ENCODE measurements at places on chromosomes 16 and 17.

DNA sequence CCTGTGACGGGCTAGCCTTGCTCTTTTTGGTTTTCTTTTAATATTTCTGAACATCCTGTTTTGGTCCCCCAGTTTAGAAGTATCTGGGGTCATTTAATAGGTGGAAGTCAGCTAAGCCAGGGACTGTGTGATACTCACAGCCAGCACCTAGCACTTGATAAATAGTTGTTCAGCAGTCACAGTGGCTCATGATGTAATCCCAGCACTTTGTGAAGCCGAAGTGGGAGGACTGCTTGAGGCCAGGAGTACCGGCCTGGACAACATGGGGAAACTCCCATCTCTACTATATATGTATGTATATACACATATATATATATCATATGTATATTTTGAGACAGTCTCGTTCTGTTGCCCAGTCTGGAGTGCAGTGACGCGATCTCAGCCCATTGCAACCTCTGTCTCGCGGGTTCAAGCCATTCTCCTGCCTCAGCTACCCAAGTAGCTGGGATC lies 1.8 kb upstream of the ZNRF1 start:
- no peak for DNase-seq

DNA sequence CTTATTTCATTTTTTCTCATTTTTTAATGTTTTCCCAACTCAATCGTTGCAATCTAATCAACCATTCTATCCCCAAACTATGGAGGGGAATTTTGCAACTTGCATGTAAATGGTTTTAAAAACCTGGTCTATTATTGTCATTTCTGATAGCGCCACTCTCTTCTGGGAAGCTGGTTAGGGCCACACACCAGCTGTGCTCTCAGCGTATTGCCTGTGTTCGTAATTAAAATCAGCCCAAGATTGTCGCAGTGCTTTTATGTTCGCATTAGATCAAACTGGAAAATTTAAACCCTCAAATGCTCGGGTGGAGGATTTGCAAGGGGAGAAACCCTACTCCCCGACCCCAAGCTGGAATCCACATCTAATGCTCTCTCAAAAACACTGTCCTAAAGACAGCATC lies 123.5 kb upstream of the CACNG5 start:
- DNase-seq: no peak

- DNase-seq: no peak
These were observed 57.8 kb downstream of the NEUROD2 start for GRCh38 chr17:39549747-39550573.

DNA sequence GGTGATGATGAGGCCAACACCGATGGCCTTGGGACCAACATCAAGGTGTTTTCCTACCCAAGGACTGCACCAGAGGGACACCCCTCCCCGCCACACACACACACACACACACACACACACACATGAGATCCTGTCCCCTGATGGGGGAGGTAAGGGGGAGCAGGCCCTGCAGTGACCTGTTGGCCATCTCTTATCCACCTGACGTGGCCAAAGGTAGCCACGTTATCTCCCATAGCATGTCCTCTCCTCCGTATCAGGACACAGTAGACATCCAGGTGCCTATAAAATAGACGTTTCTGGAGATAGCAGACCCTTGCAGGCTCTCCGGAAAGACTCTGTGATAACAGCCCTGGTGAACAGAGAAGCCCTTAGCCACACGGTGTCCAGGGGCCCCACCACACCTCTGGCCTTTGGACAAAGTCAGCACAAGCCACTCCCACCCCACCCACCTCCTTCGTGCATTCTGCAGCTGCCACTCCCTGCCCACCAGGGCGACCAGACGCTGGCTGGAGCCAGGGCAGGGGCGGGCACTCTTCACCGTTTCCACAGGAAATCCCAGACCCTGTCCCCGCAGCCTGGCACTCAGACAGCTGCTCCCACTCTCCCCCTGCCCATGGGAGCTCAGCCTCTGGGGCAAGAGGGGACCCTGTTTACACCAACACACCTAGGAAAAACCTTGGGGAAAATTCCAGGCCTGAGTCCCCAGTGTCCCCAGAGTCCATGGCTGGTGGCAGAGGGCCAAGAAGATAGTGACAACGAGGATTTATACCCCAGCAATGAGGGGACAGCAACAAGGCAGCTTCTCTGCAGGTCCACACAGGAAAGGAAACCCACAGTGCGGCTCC lies 15.4 kb upstream of the ENPP7 start:
- DNase-seq: no peak

- no peak for DNase-seq
These were observed 64.1 kb downstream of the NF1 start for GRCh38 chr17:31158746-31159377.

GRCh38 chr17:54795046-54795445 lies 105.6 kb upstream of the TOM1L1 start:
- no peak for DNase-seq

- no peak for DNase-seq
These were observed 69.1 kb downstream of the PRKCA start for GRCh38 chr17:66371561-66371960.

- DNase-seq: no peak
These were observed 17.0 kb downstream of the VAT1L start for GRCh38 chr16:77805398-77805797.

DNA sequence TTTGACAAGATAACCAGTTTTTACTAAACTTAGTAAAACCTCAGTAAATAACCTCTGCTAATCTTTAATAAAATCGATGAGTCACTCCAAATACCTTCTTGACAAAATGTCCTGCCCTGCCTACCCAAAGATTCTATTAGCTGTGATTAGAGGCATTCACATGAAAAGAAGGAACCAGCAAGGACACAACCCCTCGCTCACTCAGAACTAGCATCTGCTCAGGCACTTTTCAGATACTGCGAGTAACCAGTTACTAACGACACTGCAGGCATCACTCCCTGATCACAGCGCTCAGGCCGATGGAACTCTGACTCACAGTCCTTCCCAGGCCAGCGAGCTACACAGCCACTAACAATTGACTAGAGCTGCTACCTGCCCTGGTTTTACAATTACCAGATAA lies 24.3 kb downstream of the PELP1 start:
- no peak for DNase-seq

DNA sequence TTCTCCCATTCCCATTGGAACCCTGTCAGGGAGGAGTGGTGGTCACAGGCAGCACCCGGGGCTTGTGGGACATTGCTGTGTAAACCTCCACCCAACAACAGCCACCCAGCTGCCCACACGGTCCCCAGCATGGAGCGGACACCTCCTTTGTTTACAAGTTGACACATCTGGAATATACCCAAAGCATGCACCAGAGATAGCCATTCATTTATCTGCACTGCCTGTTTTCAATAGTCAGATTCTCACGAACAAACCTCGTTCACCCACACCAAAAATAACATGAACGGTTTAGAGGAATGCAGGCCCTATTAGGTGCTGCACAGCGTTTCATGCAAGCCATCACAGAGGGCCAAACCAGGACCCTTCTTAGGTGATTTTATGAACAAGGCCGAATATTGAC lies 244.8 kb downstream of the FOXL1 start:
- no peak for DNase-seq

DNA sequence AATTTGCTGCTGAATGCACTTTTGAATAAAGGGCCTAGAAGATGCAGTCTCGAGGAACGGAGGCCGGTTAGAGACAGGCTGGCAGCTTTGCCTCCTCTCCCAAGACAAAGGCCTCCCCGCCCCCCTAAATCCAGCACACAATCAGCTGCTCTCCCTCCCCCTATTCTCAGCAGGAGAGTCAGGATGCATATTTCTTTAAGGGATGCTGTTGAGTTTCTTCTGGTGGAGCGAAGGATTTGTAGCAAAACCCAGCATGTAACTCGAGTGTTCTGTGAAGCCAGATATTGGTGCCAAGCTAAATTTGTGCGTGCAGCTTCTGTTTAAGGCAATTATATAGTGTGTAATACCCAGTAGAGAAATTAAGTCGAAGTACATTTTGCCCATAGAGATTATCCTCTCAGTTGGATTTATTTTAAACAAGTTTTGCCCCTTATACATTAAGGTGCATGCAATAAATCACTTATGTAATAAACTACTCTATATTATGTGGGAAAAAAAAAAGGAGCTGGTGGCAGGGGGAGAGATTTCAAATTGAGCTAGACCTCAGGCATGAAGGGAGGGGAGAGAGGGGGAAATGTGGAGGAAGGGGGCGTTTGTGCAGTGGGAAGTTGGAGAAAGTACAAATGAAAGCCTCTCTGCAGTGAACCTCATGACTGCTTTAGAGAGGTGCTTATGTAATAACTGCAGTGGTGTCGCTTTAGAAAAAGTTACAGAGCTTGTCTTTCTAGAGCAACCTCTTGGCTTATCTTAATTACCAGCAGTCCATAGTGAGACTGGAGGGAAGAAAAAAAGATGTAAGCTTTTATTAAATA lies 599.2 kb downstream of the MAF start:
- DNase-seq: no peak

DNA sequence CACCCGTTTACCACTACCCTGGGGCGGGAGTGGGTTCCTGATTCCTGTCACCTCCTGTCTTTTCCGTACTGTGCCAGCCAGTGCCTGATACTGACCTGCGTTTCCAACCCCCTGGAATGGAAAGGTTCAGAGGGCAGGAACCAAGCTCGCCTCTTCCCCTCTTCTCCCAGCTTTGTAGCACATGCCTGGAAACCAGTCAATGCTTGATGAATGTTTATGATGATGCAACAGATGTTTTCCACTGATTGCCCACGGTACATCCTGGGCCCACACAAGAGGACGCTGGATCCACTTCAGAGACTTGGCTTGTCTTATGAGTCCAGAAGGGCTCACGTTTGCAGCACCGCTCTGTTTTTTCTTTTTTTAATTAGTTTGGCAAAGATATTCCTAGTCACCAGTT lies 262.0 kb downstream of the CPPED1 start:
- no peak for DNase-seq

GRCh38 chr17:71505200-71505599 lies 615.6 kb upstream of the SOX9 start:
- no peak for DNase-seq

GRCh38 chr17:3960764-3961163 lies 3.5 kb downstream of the ATP2A3 start:
- DNase-seq: no peak

GRCh38 chr16:17544785-17545184 lies 74.0 kb upstream of the XYLT1 start:
- peak; percentile 2 for DNase-seq

- no peak for DNase-seq
These were observed 2.5 kb downstream of the PRAC2 start for GRCh38 chr17:48725288-48726064.

DNA sequence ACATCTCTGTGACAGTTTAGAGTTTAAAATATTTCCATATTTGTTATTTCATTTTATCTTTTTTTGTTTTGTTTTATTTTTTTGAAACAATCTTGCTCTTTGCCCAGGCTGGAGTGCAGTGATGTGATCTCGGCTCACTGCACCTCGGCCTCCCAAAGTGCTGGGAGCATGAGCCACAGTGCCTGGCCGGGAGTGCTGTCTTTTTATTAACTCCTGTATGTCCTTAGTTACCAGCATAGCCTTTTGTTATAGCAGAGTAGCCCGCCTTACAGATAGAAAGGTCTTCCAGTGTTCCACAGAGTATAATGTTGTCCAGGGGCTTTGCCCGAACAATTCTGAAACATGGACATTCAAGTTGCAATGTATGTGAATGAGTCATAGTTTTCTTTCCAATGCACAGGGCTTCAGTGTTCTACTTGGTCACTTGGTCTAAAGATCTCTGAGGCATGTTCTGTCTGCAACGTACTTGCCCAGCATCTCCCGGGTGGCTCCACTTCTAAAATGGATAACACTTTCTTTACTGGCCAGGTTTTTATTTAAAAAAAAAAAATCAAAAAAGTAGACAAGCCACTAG lies 125.6 kb downstream of the KCNJ18 start:
- no peak for DNase-seq

DNA sequence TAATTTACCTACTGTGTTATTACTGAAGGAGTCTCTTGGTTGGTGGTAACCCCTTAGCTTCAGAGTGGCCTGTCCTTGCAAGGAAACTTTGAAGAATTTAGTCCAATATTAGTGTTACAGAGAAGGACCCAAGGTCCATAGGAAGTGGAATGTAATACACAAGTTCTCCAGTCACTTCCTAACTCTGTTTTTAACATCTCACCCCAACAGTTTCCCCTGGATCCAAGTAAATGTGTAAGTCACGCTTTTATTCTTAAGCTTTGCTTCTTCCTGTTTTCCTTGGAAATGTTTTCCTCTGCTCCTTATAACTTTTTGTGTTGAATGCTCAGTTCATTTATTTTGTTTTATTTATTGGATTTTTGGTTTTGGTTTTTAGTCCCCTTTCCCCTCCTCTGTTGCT lies 25.9 kb upstream of the RPRML start:
- no peak for DNase-seq

GRCh38 chr17:27488231-27488630 lies 32.0 kb downstream of the KSR1 start:
- DNase-seq: no peak

- DNase-seq: no peak
These were observed 46.1 kb downstream of the NXN start for GRCh38 chr17:933312-934073.

- DNase-seq: no peak
These were observed 260.8 kb upstream of the TNRC6C start for GRCh38 chr17:77697480-77698400.

- DNase-seq: no peak
These were observed 1496.5 kb upstream of the GOT2 start for GRCh38 chr16:60230666-60231065.

GRCh38 chr17:65062171-65062915 lies 5.8 kb upstream of the GNA13 start:
- DNase-seq: no peak

DNA sequence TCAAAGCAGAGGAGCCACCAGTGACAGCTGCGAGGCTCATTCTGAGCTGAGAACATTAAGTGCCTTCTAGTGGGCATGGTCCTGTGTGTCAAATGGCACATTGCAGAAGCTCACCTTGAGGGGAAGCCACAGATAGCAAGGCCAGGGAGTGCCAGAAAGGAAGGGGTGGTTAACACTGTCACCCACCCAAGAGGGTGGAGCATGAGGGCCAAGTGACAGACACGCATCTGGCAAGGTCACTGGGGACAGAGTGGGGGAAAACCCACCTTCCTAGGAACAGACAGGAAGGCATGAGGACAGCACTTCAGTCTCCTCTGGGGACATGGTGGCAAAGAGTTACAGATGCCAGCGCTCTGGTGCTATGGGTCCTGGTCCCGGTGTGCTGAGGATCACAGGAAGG lies 22.1 kb downstream of the NUBP1 start:
- DNase-seq: peak; percentile 22

Data from stimulated activated CD8-positive, alpha-beta memory T cell treated with anti-CD3 and anti-CD28 coated beads, Interleukin-7, amount 100 ng/mL, for 4 hours (primary cell).